ENCODE measurements at places on chromosomes 13 and 19.

GRCh38 chr13:49450105-49450819 is 6.2 kb downstream of the SETDB2 start:
- DNase-seq, result no peak

DNA sequence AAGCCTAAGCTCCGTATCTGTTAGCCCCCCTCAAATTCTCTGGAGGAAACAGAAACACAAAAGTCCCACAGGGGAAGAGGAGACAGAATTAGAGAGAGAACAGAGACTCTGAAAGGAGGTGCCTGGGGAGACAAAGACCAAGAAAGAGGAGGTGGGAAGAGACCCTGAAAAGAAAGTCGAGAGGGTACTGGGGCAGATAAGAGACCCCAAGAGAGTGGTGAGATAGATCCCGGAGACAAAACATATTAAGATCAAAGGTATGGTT is 915 bp upstream of the GRWD1 start:
- DNase-seq, result no peak

- no peak for DNase-seq
These were observed 1416.5 kb upstream of the SPRY2 start for GRCh38 chr13:81757348-81757970.

DNA sequence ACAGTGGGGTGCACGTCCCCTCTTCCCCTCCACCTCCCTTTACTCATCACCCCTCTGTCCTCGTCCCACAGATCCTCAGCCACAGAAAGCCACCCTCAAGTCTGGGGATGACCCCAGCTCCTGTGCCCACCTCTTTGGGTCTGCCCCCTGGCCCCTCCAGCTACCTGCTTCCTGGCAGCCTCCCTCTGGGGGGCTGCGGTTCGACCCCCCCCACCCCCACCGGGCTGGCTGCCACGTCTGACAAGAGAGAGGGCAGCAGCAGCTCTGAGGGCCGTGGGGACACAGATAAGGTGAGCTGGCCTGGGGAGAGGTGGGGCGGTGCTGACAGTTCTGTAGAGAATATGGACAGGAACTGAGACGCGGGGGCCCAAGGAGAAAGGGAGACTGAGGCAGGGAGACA is 11.1 kb downstream of the IRF3 start:
- DNase-seq, result no peak

- DNase-seq, result no peak
These were observed 34.3 kb upstream of the DGKH start for GRCh38 chr13:42014119-42014518.

DNA sequence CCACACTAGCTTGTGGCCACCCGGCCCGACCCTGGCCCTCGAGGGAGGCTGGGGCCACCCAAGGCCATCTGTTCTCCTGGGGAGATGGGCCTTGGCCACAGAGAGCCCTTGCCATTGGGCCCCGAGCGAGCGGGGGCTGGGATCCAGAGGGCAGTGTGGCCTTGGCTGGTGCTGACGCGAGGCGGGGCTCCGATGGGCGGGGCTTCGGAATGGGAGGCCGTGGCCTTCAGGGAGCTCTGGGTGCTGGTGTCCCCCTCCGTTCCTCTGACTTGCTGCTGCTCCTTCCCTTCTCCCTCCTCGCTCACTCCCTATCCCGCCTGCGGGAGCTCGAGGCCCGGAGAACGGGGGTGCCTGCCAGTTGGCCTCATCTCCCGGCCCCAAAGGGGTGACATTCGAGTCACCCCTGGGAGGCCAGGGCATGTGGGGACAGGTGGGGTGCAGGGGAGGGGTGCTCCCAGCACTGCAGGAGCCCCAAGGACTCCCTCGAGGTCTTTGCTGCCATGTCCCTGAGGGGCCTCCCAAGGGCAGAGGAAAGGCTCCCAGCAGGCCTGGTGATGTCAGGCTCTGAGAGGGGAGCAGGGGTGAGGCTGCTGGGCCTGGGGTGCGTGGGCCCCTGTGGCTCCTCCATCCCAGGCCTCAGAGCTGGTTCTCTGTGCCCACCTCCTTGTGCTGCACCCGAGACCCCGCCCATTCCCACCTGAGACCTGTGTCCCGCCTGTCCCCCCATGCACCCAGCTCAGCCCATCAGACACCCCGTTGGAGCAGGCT is 4.2 kb downstream of the NCLN start:
- DNase-seq, result no peak

- DNase-seq, result no peak
These were observed 38.8 kb downstream of the TDRD3 start for GRCh38 chr13:60435762-60436374.

DNA sequence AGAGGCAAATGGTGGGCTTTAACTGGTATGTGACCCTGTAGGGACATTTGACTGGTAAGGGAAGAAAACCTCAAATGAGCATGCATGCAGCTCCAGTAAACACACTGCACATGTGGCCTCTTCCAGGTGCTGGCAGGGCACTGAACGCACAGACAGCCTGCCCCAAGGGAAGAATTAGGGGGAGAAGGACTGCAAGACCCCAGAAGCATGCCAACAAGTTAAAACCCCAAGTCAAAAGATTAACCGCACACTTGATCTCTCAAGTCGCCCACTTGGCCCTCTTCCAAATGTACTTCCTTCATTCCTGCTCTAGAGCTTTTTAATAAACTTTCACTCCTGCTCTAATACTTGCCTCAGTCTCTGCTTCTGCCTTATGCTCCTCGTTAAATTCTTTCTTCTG is 46.9 kb upstream of the SLITRK1 start:
- DNase-seq, result no peak

DNA sequence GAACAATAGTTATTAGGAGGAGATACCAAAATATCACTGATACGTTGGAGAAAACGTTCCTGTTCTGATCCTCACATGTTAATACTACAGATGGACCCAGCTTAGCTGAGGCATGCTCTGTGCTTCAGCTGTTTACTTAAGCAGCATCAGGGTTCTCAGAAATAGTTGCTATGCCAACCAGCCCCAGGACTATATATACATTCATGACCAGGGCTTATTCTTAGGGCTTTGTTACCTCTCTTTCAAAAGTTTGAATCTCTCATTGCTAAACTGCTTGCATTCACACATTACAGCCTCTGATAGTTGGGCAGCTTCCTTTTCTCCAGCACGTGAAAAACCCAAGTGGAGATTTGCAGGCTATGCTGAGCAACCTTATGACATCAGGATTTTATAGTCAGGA is 800.4 kb downstream of the DIAPH3 start:
- DNase-seq, result no peak

DNA sequence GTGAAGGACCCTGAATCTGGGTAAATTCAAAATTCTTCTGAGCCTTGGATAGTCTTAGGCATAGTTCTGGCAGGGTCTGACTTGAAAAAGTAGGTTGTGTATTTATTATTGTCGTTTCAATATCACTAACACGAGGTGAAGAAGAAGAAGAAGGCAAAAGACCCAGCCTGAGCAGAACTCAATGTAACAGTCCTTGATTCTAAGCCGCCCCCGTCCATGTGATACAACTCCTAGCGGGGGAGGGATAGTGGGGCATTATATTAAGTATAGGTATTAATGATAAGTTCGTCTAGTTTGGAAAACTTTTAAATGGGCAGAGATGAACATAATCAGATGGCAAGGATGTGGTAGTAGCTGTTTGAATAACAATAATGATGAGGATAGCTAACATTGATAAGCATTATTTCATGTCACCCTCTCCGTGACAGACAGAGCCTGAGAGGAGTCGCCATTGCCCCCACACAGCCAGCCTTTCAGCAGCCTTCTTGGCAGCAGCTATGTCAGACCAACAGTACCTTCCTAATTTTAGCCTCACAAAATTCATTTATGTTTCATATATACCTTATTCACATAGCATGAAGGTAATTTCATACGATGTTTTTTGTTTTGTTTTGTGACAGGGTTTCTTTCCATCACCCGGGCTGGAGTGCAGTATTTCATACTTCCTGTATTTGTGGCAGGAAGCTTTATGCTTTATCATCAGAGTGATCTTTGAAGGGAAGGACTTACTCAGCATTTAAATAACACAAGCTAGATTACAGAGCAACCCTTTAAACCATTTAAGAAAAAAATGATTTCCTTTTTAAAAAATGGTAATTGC is 64.4 kb upstream of the NPAS1 start:
- peak; percentile 67 for DNase-seq

DNA sequence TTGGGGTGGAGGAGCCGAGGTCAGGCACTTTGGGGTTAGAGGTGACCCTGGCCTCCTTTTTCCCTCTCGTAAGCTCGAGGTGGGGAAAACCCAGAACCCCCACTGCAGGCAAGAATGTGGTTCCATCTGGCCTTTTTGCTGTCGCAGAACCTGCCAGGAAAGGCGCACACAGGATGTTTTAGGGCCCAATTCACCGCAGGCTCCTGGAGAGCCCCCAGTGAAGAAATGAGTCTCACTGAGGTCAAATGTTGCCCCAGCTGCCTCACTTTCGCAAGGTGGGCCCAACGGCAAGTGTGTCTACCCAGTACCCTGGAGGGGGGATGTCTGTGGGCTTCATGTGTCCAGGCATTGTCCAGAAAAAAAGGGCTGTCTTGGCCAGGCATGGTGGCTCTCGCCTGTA is 61.8 kb downstream of the PEX11G start:
- no peak for DNase-seq

DNA sequence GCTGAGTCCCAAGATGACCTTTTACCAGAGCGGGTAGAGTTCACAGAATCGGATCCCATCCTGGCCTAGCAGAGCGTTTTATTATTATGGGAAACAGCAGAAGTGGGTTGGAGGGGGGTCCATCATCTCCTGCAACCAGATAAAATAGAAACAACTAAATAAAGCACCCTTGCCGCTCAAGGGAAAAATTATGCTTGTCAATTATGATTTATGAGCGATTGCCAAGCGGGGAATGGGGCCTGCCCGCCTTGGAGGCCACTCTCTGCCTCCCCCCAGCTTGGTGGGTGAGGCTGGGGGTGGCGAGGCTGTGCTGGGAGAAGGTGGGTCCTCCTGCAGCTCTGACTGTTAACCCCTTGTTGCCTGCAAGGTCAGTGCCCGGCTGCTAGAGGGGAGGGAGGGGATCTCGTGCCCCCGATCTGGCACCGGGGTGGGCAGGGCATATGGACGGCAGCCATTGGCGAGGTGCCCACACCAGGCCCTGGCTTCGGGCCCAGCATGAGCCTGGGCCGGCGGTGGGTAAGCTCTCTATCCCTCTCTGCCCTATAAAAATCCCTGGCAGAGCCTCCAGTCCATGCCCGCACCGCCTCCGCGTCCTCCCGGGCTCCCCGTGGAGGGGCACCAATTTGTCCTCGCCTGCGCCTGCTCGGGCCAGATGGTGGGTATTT is 129.1 kb downstream of the URI1 start:
- DNase-seq, result no peak

DNA sequence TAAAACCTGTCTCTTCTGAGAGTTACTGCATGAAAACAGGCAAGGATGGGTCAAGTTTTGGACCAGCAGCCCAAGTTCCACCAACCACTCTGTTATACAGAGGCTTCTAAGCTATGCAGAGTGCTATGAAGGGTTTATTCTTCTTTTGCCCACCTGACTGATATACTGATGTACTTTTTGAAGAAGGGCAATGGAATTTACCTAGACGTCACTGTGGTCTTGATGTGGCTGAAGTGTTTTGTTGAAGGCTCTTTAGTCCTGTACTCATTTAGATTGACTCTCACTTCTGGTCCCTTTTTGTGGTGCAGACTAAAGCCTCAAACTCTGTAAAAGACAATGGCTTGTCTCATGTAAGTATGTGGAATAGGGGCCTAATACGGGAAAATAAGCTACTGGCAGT is 92.0 kb downstream of the DGKH start:
- DNase-seq, result no peak

DNA sequence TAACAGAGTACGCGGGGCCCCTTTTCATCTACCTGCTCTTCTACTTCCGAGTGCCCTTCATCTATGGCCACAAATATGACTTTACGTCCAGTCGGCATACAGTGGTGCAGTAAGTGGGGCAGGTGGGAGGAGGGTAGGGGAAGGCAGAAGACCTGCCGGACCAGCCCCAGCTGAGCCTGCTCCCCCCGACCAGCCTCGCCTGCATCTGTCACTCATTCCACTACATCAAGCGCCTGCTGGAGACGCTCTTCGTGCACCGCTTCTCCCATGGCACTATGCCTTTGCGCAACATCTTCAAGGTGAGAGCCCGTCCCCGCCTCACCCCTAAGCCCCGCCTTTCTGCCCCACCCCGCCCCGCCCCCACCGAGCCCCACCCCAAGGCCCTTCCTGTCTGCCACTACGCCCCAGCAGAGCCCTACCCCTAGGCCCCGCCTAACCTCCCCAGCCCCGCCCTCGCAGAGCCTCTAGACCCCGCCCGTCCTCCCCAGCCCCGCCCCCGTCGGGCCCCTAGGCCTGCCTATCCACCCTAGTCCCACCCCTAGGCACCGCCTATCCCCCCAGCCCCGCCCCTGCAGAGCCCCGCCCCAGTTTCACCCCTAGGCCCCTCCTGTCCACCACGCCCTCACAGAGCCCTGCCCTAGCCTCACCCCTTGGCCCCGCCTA is 7.7 kb downstream of the NDUFB7 start:
- peak; percentile 41 for DNase-seq

GRCh38 chr13:39210961-39211534 is 172.8 kb downstream of the NHLRC3 start:
- no peak for DNase-seq

DNA sequence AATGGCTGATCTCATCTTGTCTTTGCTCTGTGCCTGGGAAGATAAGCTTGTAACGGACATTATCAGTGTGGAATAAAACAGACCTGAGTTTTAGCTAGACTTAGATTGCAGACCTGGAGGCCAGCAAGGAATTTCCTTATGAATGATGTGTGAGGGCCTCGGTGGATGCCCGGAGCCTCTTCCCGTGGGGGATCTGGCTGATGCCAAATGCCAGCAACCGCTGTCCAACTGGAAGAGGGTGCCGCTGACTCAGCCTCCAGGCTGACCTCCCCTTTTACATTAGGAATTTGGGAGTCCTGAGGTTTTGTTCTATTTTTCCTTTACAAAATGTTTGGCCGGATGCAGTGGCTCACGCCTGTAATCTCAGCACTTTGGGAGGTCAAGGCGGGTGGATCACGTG is 19.6 kb upstream of the LILRA2 start:
- no peak for DNase-seq

GRCh38 chr13:39266426-39266825 is 228.2 kb downstream of the NHLRC3 start:
- no peak for DNase-seq

GRCh38 chr13:66275416-66275815 is 954.7 kb downstream of the PCDH9 start:
- DNase-seq, result no peak

- DNase-seq, result no peak
These were observed 11.4 kb downstream of the ETFB start for GRCh38 chr19:51354742-51355148.

- no peak for DNase-seq
These were observed 31.9 kb downstream of the PTPRS start for GRCh38 chr19:5308451-5309437.

GRCh38 chr13:110442930-110443621 is 118.4 kb downstream of the RAB20 start:
- DNase-seq, result peak; percentile 43

DNA sequence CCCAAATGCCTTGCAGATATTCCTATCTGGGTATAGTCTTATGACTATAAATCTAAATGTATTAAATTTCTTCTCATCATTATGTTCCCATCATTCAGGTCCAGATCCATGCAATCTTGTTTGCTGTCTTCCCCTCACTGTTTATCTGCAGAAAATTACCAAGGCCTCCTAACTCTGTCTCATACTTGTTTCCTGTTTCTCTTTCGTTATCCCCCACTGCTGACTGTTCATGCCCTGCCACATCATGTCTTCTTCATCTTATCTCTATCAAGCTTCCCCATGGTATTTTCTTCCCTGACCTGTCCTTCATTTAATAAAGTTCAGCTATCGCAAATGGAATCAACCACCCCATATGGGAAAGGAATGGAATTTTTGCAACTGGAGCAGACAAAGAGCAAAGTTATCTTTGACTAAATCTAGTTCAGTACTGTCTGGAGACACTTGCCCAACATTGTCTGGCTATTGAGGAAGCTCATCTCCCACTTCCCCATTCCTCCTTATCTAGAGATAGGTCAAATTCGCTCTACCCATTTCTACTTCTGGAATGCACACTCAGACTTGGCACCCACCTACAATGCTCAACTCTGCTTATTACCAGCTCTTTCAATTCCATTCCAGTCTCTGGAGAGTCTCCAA is 1358.1 kb downstream of the EFNB2 start:
- DNase-seq, result peak; percentile 46
